ENCODE measurements at places on chromosomes 13 and 19. TPM values are rescaled to one million over a fixed set of nuclear protein-coding genes. Genes with fewer than 3 reads are reported as not detected.

DNA sequence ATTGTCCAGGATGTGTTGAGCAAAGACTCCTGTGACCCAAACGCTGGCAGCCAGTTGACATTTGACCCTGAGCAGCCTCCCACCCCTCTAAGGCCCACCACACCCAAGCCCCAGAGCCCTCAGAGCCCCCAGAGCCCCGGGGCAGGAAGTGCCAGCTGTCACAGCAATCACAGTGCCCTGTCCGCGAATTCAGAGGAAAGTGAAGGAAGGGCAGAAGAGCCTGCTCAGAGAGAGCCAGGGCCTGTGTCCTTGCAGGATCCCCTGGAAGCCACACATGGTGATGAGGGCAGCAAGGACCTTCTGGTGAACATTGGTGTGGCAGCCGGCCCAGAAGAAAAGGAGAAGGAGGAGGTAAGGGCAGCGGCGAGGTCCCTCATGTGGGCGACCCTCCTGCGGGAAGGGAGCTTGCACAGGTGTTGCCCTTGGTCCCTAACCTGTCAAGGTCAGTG lies 63.7 kb downstream of the SPATA13 start:
- DNase-seq, result no peak
- no peaks in the 10 kb centered on the region for H3K27me3 ChIP-seq
- no peaks in the 10 kb centered on the region for H3K4me1 ChIP-seq
- no peak overlapping the region for H3K4me3 ChIP-seq

Gene WDR88
- total RNA-seq, result not detected

Gene CD320
- 38.0 TPM for total RNA-seq

Gene ANGPTL4
- 168 TPM for total RNA-seq

- H3K27ac ChIP-seq, result no peak overlapping the region
- H3K4me3 ChIP-seq, result no peak overlapping the region
- H3K4me1 ChIP-seq, result no peaks in the 10 kb centered on the region
- no peaks in the 10 kb centered on the region for H3K36me3 ChIP-seq
Observed at GRCh38 chr13:28623782-28624706, 34.9 kb upstream of the POMP start.

Data from right lobe of liver (tissue), 6 donors.